ENCODE measurements at places on chromosomes 12 and 14.

DNA sequence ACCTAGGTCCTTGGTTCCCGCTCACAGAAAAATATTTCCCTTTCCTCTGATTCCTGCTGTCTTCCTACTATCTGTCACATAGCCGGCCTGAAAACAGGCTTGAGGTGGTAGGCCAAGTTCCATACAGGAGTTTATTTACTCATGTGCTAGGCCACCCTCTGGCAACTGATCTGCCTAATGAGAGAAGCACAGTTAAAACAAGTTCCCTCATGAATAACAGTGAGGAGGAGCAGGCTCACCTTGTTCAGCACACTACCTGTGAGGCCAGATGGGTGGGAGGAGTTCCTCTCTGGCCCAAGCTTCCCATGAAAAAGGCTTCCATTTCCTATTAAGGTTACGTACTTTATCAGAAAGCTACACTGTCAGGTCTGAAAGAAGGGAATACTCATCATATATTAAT, 206.0 kb downstream of the MYRFL start:
- no peak for DNase-seq

DNA sequence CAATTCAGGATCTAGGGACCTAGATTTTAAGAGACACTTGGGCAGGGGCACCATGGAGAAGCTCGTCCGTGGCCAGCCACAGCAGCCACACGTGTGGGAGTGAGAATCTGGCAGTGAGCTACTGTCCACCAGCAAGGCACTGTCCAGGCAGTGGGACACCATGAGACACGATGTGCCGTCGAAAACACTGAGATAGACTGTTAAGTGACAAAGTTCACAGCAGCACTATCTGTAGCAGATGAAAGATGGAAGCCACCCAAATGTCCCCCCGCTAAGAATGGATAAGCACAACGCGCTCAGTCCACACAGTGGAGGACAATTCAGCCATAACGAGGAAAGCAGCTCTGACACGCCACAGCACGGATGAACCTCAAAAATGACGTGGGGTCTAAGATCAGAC, 19.7 kb downstream of the RILPL1 start:
- no peak for DNase-seq

GRCh38 chr12:2615665-2616402, 178.9 kb upstream of the FKBP4 start:
- DNase-seq, result peak; percentile 46

- DNase-seq, result peak; percentile 91
Measured at GRCh38 chr12:38316391-38317129, at the start of gene ALG10B. ALG10B (plus strand) TSS chr12:38316774; CDS start chr12:38316894, 120 bp downstream.

- DNase-seq, result no peak
Measured at GRCh38 chr14:101083564-101084435, 180.3 kb upstream of the RTL1 start.

GRCh38 chr12:6962285-6963015, 8.0 kb downstream of the PHB2 start:
- peak; percentile 13 for DNase-seq

DNA sequence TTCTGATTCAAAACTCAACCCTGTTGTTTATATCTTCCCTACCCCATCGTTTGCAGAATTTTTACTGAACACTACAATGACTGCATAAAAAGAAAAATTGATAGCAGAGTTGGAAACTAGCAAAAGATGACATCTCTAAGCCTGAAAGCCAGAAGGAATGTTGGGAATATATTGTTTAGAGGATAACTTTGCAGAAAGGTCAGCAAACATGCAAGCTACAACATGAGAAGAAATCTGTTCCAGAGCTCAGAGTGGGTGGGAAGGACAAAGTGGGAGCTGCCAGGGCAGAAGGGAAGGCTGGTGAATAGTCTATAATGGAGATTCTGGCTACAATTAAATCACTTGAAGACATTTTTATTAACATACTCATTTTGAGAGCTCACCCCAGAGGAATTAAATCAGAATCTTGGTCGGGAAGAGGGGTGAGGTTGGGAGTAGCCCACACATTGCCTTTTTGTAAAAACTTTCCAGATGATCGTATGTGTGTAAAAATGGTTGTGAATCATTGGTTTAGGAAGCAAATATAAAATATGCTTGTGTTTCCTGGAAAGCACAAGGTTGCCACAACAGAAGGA, 574.8 kb downstream of the FLRT2 start:
- no peak for DNase-seq

GRCh38 chr12:75000120-75000519, 209.5 kb downstream of the KCNC2 start:
- no peak for DNase-seq

- DNase-seq, result no peak
Measured at GRCh38 chr12:118750666-118751065, 230.7 kb upstream of the SRRM4 start.

DNA sequence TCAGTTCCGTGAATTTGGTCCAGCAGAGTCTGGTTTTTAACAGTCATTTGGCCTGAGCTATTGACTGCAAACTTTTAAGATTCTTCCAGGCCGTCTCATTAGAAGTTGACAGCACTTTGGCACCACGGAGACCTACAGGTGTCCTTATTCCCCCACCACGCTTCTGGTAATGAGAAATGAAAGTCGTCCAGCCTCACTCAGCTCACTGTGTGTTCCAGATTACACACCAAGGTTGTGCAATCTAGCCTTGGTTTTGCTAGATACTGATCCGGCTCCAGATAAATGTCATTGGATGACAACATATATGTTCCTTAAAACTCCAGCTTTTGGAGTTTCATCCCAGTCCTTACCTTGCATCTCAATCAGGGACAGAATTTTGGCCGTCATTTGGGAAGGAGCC, 210.4 kb downstream of the CHST11 start:
- no peak for DNase-seq

- DNase-seq, result no peak
Measured at GRCh38 chr14:34649344-34649743, 19.4 kb upstream of the SNX6 start.

- no peak for DNase-seq
Measured at GRCh38 chr12:68240975-68241374, 12.4 kb downstream of the IL22 start.

DNA sequence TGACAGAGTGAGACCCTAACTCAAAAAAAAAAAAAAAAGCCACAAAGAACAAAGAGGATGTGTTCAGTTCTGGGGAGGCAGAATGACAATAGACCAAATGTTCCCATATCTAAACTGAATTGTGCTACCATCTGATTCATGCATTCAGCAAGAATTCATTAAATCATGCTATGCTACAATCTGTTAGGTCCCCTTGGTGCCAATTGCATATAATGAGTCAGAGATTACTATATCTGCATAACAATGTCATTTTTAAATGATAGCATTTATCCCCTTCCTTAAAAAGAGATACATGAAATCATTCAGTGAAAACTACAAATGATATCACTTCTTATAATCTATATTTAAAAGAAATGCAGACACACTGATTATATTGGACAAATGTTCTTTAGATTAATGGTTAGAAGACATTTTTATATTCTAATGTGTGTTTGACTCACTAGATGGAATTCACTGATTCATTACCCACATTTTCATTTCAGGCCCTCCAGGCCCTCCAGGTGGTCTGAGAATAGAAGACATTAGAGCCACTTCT, 207.6 kb upstream of the PDZRN4 start:
- DNase-seq, result no peak
